ENCODE measurements at places on chromosomes 5 and 9. TPM values are rescaled to one million over a fixed set of nuclear protein-coding genes. Genes with fewer than 3 reads are reported as not detected.

Gene PCDHB14
- 2.6 TPM for total RNA-seq

- DNase-seq = no peak
- no peaks in the 10 kb centered on the region for H3K36me3 ChIP-seq
- no peaks in the 10 kb centered on the region for H3K27me3 ChIP-seq
- H3K4me1 ChIP-seq = peaks cover 63% of the 10 kb centered on the region
These were observed 38.1 kb downstream of the FAM240B start for GRCh38 chr9:38681747-38682227.

Gene CFAP157
- 0.07 TPM for total RNA-seq

Gene LIFR
- total RNA-seq = 13.7 TPM

DNA sequence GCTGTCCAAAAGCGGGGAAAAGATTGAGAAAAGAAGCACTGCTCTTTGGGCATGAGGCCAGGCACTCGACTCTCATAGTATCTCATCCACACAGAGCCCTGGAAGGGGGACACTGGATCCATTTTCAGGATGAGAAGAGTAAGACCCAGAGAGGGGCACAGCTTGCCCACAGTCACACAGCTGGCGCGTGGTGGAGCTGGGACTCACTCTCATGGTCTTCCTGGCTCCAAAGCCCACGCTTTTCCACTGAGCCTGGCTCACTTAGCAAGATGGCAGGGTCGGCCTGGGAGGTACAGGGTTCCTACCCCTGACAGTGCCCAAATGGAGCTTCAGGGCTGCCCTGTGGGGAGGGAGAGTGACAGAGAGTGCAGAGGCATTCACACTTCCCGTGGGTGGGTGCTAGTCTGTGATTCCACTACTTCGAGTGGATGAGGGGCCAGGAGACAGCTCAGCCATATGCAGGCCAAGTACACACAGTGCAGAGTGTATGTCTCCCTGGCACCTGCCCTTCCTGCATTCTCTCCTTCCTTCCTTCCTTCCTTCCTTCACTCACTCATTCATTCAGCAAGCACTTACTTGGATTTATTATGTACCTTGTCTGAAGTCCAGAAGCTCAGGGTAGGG lies 18.3 kb upstream of the IGFBPL1 start:
- DNase-seq = no peak
- no peak overlapping the region for H3K27ac ChIP-seq
- H3K36me3 ChIP-seq = no peaks in the 10 kb centered on the region
- 0 out of 2 replicates have a peak, but pooled peaks cover 3% of the 10 kb centered on the region for H3K4me1 ChIP-seq
- H3K4me3 ChIP-seq = no peak overlapping the region

DNA sequence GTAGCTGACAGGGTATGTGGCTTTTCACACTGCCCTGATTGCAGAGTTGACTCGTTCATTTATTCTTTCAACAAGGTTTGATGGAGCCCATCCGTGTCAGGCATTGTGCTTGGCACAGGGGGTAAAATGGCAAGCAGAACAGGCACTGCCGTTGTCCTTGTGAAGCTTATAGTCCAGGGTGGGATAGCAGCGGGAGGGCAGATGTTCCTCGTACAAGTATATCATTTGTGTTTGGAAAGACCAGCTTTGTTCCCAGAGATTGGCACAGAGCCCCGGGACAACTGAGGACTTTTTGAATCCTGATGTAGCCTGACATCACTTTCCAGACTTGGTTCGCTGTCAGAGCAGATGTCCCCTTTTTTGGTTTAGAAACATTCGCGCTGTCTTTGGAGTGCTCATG lies 50.9 kb downstream of the MVB12B start:
- no peaks in the 10 kb centered on the region for H3K36me3 ChIP-seq
- no peak overlapping the region for H3K4me3 ChIP-seq
- DNase-seq = no peak
- no peaks in the 10 kb centered on the region for H3K27me3 ChIP-seq
- H3K27ac ChIP-seq = no peak overlapping the region
- H3K4me1 ChIP-seq = peaks cover 65% of the 10 kb centered on the region

GRCh38 chr5:171127314-171127713 lies 181.7 kb upstream of the TLX3 start:
- H3K27me3 ChIP-seq = no peaks in the 10 kb centered on the region
- peaks cover 3% of the 10 kb centered on the region for H3K4me1 ChIP-seq
- DNase-seq = no peak
- no peaks in the 10 kb centered on the region for H3K36me3 ChIP-seq
- H3K4me3 ChIP-seq = no peak overlapping the region
- H3K27ac ChIP-seq = no peak overlapping the region

DNA sequence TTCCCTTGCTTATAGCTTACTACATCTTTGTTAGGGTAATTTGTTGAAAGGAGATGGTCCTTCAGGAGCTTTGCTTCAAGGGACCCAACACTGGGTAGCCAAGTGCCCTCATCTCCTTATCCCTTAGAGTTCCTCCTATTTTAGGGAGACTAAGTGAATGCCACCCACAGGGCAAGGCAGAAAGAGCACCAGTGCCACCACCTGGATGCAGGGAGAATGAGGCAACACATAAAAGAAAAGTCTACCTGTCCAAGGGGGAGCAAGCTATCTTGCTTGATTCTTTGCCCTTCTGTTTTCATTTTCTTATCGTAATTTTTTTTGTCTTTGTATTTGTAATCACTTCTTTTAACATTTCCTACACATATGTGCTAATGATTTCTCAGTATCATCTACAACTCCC lies 205.5 kb downstream of the NPR3 start:
- no peak overlapping the region for H3K4me3 ChIP-seq
- H3K36me3 ChIP-seq = no peaks in the 10 kb centered on the region
- 0 out of 2 replicates have a peak, but pooled peaks cover 2% of the 10 kb centered on the region for H3K4me1 ChIP-seq
- DNase-seq = peak; percentile 52
- H3K27ac ChIP-seq = no peak overlapping the region
- peaks cover 7% of the 10 kb centered on the region for H3K27me3 ChIP-seq

DNA sequence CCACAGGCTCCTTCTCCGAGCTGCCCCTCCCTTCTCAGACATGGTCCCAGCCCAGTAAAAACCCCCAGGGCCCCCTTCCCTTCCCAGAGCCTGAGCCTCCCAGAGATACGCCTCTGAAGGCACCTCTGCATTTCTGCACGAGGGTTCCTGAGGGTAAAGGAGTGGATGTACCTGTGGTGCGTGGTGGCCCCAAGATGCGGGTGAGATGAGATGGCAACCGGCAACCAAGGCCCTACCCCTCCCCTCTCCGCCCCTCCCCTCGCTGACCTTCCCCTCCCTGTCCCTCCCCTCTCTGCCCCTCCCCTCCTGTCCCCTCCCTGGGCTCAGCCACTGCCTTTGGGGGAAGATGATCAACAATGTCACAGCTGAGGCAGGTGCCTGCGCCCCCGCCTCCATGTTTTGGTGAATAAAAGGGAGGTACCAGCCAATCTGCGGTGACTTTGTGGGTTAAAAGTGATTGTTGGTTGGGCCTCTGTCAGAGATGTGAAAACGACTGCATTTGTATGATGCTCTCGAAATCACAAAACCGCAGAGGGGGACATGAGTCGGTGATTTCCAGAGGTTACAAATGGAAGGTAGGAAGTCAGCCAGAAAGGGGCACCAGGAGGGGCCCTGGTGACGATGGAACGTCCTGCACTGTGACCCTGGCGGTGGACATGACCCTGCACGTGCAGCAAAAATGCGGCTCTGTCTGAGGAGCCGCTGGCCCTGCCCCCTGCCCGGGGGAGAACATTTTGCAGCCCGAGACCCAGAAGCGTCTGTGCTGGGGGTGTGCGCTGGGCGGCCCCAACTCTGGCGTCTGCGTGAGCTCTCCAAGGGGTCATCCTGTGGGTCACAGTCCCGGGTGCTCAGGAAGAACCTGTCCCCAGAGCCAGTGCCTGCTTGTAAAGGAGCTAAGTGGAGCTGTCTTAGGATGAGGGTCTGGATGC lies 3.7 kb downstream of the LCN9 start:
- H3K27ac ChIP-seq = 0 out of 2 replicates have a peak overlapping the region, but pooled peaks have one; percentile 19
- no peaks in the 10 kb centered on the region for H3K27me3 ChIP-seq
- DNase-seq = no peak
- no peak overlapping the region for H3K4me3 ChIP-seq
- peaks cover 5% of the 10 kb centered on the region for H3K4me1 ChIP-seq

DNA sequence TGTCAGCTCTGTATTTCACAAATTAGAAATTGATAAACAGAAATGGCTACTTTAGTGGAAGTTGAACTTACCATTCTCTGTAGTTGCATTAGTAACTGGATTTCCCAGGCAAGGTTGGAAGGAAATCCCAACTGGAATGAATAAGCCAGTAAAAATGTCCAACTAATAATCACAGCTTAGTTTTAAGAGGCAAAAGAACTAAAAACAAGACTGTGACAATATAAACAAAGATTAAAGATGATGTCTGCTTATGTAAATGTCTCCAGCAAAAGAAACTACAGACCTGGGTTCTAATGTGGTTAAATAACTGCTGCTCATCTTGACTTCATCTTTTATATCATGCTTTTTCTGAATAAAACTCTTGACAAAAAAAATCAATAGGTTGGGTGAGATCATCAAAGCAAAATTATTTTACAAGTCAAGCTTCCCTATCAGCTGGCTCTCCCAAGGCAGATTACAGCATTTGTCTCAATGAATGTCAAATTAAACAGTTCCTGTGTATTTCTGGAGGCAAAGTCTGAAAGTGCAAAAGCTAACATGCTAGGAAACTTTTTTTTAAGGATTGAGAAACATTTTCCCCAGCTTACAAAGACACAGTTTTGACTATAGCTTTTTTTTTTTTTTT lies 62.3 kb upstream of the HMHB1 start:
- peaks cover 14% of the 10 kb centered on the region for H3K4me1 ChIP-seq
- H3K4me3 ChIP-seq = no peak overlapping the region
- peaks cover 5% of the 10 kb centered on the region for H3K36me3 ChIP-seq
- H3K27ac ChIP-seq = no peak overlapping the region

DNA sequence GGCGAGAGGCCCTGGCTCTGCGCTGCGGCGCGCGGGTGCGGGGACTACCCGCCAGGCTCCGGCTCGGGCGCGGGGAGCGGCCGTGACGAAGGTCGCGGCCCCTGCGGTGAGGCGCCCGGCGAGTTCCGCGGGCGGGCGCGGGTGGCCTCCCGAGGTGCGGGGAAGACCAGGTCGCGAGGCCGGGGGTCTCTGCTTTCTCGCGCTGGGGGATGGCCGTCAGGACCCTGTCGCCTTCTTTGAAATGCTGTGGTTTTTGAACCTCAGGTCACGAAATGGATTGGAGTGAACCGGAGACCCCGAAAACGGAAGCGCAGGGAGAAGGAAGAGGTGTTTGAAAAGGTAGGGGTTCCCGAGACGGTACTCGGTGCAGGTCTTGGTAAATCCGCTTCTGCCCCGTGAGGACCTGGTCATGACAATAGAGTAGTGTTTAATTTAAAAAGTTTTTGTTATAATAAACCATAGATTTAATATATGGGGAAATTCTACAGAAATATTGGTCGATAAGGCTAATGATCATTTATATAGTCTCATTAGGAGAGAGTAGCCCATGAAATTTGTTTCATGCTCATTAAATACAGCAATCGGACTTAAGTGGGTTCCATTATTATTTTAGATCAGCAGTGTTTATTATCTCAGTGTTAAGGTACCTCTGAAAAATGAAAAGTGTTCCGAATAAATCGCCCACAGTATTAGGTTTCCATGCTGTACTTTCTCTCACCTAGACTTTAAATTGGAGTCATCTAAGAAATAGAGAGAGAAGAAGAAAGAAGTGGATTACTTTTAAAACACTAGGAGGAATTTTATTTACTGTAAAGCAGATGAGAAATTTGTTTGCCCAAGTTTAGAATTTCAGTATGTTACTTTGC lies 279.0 kb downstream of the AOPEP start:
- no peak overlapping the region for H3K27ac ChIP-seq
- peak overlapping the region; percentile 86 for H3K4me3 ChIP-seq
- H3K36me3 ChIP-seq = no peaks in the 10 kb centered on the region
- H3K4me1 ChIP-seq = peaks cover 10% of the 10 kb centered on the region
- DNase-seq = no peak

Gene LOX
- 2.8 TPM for total RNA-seq

GRCh38 chr5:91499943-91500531 lies 116.9 kb upstream of the ARRDC3 start:
- H3K4me1 ChIP-seq = peaks cover 16% of the 10 kb centered on the region
- no peak overlapping the region for H3K27ac ChIP-seq
- H3K36me3 ChIP-seq = no peaks in the 10 kb centered on the region
- no peaks in the 10 kb centered on the region for H3K27me3 ChIP-seq
- no peak for DNase-seq

Gene WDR38
- total RNA-seq = not detected

- peaks cover 4% of the 10 kb centered on the region for H3K4me1 ChIP-seq
- H3K27ac ChIP-seq = 0 out of 2 replicates have a peak overlapping the region, but pooled peaks have one; percentile 5
- H3K4me3 ChIP-seq = no peak overlapping the region
- H3K27me3 ChIP-seq = no peaks in the 10 kb centered on the region
- H3K36me3 ChIP-seq = no peaks in the 10 kb centered on the region
These were observed 12.1 kb upstream of the PCDHB1 start for GRCh38 chr5:141039061-141039460.

GRCh38 chr9:113546566-113546965 lies 83.0 kb downstream of the RGS3 start:
- H3K36me3 ChIP-seq = no peaks in the 10 kb centered on the region
- DNase-seq = no peak
- H3K4me1 ChIP-seq = peaks cover 14% of the 10 kb centered on the region
- H3K4me3 ChIP-seq = no peak overlapping the region
- no peak overlapping the region for H3K27ac ChIP-seq
- H3K27me3 ChIP-seq = no peaks in the 10 kb centered on the region

Gene PCDHB2
- total RNA-seq = 23.1 TPM

DNA sequence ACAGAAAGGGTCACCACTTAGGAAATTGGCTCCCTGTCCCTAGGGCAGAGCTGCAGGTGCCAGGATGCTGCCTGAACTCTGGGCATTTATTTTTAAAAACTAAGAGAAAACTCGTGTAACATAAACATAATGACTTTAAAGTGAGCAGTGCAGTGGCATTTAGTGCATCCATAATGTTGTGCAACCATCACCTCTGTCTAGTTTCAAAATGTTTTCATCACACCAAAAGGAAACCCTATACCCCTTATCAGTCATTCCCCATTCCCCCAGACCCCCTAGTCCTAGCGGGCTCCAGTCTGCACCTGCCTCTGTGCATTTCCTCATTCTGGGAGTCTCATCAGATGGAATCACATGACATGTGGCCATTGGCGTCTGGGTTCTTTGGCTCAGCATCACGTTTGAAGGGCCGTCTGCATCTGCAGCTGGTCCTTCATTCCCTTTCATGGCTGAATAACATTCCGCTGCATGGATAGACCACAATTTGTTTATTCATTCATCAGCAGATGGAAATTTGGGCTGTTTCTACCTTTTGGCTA lies 55.8 kb downstream of the NSG2 start:
- H3K27ac ChIP-seq = no peak overlapping the region
- no peak for DNase-seq
- no peaks in the 10 kb centered on the region for H3K36me3 ChIP-seq
- H3K4me3 ChIP-seq = no peak overlapping the region
- H3K4me1 ChIP-seq = no peaks in the 10 kb centered on the region

- H3K27ac ChIP-seq = no peak overlapping the region
- H3K27me3 ChIP-seq = no peaks in the 10 kb centered on the region
- H3K36me3 ChIP-seq = no peaks in the 10 kb centered on the region
- no peak for DNase-seq
- peaks cover 13% of the 10 kb centered on the region for H3K4me1 ChIP-seq
- no peak overlapping the region for H3K4me3 ChIP-seq
These were observed 3.4 kb downstream of the ADAMTS6 start for GRCh38 chr5:65478336-65478735.

Gene RNF183
- 0.17 TPM for total RNA-seq

GRCh38 chr5:6542421-6543345 lies 90.2 kb downstream of the NSUN2 start:
- no peak overlapping the region for H3K27ac ChIP-seq
- H3K36me3 ChIP-seq = no peaks in the 10 kb centered on the region
- DNase-seq = no peak

Gene RNF180
- total RNA-seq = 2.7 TPM

Gene PCDHGB6
- 6.1 TPM for total RNA-seq
